ENCODE measurements at places on chromosomes 1 and 21. TPM values are rescaled to one million over a fixed set of nuclear protein-coding genes. Genes with fewer than 3 reads are reported as not detected.
A peak's percentile ranks its signal among the peaks of the same experiment; 100 is the strongest.

GRCh38 chr1:89356658-89357400 lies 7.0 kb upstream of the GBP6 start:
- DNase-seq: no peak

The PALMD gene
- polyA plus RNA-seq: 4.5 TPM

DNA sequence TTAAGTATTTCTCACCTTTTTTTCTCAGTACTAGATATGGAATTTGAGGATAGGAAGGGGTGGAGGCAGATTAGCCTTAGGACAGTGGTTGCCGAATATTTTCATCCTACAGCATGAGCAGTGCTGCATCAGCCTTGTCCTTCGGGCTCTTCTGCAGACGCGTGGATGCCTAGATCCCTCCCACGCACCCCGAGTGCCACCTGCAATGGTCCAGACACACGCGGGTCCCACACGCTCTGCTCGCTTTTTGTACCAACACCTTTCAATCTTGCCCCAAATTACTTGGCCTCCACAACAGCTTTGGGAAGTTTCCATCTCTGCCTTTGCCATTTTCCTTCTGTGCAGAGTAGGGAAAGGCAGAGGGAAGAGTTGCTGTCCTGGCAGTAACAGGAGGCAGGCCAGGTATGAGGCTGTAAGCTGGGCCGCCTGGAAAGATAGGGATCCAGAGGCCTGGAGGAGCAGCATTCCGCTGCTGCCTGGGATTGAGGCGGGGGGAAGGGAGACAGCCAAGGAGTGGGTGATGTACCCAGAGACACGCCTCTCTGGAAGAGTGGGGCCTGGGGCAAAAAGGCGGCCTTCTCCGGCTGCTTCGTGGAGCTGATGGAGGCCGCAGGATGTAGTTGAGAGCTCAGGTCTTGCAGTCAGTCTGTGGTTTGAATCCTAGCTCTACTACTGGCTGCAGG lies 467.7 kb downstream of the KIF26B start:
- no peak for DNase-seq

GRCh38 chr21:40481764-40482163 lies 365.2 kb downstream of the DSCAM start:
- DNase-seq: no peak

- DNase-seq: no peak
These were observed 126.3 kb upstream of the TMPRSS2 start for GRCh38 chr21:41634211-41634694.

- no peak for DNase-seq
These were observed 648.3 kb upstream of the BRINP3 start for GRCh38 chr1:191125950-191126349.

DNA sequence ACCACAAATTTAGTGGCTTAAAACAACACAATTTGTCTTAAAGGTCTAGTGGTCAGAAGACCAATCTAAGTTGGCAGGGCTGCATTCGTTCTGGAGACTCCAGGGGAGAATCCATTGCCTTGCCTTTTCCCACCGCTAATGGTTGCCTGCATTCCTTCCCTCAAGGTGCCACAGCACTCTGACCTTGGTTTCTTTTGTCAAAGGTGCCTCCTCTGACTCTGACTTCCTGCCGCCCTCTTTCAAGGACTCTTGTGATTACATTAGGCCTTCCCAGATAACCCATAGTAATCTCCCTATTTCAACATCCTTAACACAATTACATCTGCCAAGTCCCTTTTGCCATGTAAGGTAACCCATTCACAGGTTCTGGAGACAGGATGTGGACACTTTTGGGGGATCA lies 145.3 kb downstream of the S1PR1 start:
- DNase-seq: no peak

DNA sequence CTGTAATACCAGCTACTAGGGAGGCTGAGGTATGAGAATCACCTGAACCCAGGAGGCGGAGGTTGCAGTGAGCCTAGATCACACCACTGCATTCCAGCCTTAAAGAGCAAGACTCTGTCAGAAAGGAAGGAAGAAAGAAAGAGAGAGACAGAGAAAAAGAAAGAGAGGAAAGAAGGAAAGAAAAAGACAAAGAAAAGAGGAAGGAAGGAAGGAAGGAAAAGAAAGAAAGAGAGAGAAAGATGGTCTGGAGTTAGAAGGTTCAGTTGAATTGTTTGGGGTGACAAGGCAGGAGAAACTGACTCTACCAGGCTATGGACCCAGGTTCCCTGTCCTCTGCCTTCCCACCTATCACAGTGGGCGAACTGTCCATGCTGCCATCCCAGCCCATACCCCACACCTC lies 27.4 kb upstream of the PIK3CD start:
- no peak for DNase-seq

DNA sequence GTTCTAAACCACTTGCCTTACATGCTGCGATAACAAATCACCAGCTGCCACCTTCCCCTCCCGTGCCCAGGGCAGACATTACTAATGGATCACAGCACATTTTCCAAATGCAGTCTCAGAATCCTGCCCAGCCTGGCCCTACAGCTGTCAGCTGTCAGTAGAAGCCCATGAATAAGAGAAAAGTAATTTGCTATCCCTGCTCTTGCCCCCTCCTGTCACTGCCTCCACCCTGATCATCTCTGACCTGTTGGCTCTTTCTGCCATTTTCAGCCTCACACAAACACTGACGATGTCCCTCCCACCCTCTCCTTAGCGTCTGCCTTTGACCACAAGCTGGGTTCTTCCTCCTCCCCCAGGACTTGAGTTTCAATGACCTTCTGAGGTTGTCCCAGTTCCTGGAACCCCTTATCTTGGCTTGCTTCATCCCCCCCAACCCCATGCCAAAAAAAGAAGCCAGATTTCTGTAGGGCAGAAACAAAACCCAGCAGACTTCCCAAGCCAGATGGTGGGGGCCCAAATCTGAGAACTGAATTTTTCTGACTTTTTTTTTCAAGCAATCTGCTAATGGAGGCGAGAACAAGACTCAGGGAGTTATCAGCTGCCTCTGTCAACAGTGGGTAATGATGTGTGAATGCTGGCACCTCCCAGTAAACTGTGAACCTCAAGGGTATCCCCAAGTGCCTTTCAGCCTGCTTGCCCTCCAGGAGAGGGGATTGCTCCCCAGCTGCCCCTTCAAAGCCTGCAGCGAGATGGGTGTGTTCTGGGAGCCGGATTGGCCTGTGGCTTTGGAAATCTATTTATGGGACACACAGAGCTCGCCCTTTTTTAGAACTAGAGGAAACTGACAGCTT lies 216.5 kb upstream of the VAMP3 start:
- no peak for DNase-seq

DNA sequence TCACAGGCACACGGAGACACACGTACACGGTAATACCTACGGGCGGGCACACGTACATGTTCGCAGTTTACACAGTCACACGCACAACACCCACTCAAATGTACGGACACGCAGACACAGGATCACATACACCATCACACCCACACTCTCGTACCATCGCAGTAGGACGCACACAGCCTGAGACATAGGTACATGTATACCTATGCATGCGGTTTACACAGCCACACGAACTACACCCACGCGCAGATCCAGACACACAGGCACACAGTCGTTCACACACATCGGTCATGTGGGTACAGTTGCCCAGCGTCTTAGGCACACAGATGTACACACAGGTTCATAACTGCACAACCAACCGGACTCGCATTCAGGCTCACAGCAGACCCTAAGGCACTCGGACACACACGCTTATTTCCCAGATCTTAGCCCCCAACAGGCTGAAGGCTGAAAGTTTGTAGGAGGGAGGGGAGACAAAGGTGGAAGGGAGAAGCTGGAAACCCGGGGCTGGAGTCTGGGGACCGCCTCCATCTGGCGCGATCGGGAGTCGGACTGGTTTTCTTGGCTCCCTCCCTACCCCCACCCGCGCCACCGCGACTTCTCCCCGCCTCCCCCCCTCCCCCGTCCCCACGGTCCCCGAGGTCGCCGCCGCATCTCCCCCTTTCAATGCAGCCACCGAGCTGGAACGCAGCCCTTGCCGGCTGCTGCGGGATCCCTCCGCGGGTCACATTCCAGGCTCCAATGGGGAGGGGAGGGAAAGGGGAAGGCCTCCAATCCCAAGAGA lies 51.9 kb upstream of the SYNC start:
- peak; percentile 77 for DNase-seq

DNA sequence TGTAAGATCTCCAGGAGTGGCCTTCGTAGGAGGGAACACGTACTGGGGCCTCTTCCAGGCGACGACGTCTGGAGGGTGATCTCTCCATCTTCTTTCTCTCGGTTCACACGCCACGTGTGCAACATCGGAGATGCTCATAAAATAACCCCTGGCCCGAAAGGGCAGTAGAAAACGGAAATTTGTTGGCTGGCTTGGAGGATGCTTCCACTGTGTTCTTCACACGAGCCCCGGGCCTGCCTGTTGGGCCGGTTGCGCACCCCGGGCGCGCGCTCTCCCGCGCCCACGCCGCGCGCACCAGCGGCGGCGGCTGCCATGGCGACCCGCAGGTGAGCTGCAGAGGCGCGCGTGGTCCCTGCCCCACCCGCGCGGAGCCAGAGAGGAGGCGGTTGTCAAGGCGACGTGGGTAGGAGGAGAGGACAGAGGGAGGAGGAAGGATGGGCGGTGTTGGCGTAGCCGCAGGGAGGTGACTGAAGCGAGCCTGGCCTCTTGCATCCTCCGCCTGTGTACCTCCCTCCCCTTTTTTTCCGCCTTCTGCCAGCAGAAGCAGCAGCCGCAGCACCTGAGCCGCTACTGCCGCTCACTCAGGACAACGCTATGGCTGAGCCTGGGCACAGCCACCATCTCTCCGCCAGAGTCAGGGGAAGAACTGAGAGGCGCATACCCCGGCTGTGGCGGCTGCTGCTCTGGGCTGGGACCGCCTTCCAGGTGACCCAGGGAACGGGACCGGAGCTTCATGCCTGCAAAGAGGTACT lies at the start of gene ELAPOR1:
Gene ELAPOR1, plus strand, starts transcription at position 526 of the 752 bp plus-strand sequence. Its CDS starts 69 bp downstream, at position 595.
- no peak for DNase-seq

DNA sequence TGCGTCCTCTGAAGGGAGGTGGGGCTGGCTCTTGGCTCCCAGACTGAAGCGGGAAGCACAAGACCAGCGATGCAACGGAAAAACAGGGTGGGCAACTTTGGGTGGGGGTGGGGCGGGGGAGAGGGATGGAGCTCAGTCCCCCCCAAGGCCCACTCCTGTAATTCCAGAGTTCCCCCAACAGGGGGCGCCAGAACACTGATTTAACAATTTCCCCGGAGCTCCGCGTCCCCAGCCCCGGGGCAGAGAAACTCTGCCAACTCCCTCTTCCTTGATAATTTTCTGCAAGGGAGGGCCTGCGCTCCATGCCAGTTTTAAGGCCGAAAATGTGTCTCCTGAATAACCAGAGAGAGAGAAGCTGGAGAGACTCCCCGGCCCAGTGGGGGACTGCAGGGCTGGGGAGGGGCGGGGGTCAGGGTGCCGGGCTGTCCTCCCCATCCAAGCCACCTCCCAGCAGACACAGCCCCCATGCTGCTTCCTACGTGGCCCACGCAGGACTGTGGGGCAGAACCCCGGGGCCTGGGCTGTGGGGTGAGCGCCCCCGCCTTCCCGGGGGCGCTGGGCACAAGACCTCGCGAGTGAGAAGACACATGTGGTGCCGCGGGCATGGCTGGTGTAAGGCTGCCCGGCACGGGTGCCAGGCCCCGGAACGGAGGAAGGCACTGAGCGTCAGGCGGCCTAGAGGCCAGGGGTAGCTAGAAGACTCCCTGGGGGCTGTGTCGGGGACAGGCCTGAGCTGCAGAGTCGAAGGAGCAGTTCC lies 51.4 kb downstream of the KIF21B start:
- DNase-seq: peak; percentile 88

GRCh38 chr1:47913225-47913823 lies 83.9 kb downstream of the TRABD2B start:
- no peak for DNase-seq

- DNase-seq: no peak
These were observed 89.1 kb upstream of the KCNK2 start for GRCh38 chr1:214993419-214993818.

The ATP1A4 gene
- not detected for polyA plus RNA-seq

GRCh38 chr21:20882462-20883407 lies 115.5 kb upstream of the NCAM2 start:
- DNase-seq: peak; percentile 56

GRCh38 chr1:168136709-168137514 lies at the start of gene GPR161:
Gene GPR161, minus strand, starts transcription at chr1:168136930. Its CDS starts 32,080 bp downstream, at chr1:168104850.
- DNase-seq: peak; percentile 57

The S100A8 gene
- polyA plus RNA-seq: not detected

The JUN gene
- 16.4 TPM for polyA plus RNA-seq

The SPAG17 gene
- 1.5 TPM for polyA plus RNA-seq

The REN gene
- 2.0 TPM for polyA plus RNA-seq

DNA sequence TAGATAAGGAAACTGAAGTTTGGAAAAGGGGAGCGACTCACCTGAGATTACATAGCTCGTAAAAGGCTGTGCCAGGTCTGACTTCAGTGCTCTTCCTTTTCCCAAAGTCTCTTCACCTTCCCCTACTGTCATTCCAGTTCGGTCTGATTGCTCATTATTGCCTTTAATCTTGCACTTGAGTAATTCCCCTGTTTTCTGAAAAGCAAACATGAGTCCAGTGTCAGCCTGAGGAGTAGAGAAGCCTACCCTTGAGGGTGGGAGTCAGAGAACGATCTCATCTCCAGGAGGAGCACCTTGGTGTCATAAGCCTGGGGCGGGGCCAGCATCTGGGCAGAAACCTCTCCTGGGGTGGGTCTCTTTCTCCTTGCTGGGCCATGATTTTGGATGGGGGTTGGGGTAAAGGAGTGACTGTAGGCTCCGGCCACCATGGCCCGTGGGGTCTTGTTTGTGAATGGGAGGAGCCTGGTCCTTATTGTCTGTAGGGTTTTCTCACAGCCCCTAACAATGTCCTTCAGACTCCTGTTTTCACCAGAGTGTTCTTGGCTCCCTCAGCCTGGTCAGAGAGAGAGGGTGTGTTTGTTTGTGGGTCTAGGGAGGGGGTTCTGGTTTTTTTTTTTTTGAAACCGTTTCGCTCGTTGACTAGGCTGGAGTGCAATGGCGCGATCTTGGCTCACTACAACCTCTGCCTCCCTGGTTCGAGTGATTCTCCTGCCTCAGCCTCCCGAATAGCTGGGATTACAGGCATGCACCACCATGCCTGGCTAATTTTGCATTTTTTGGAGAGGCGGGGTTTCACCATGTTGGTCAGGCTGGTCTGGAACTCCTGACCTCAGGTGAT lies 6.0 kb downstream of the VANGL2 start:
- DNase-seq: no peak

- DNase-seq: no peak
These were observed 180.8 kb downstream of the RPS6KC1 start for GRCh38 chr1:213231795-213232231.

The PGLYRP3 gene
- not detected for polyA plus RNA-seq

All from K562 (cell line).